ENCODE measurements at places on chromosomes 2 and 18.

DNA sequence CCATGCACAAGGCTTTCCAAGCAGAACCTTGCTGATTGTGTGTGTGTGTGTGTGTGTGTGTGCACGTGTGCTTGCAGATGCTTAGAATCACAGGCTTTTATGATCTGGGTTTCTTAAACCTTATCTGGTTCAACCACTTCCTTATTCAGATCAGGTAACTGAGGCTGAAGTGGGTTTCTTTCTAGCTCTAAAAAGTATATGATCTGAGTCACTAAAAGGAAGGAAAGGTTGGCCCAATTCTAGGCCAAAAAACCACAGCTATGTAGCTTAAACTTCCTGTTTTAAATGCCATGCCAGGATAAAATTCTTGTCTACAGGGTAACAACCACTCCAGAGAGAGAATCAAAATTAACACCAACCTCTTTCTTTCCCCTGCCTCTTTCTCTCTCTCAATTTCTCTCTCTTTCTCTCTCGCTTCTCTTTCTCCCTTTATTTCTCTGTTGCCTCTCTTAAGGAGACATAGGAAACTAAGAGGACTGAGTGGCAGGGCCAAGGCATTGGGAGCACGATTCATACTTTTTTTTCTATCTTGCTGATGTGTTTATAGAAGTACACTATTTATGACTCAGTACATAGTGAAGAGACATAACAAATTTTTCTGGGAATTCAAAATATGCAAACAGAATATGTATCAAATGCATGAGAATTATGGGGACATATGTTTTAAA lies 140.3 kb downstream of the TRIB2 start:
- DNase-seq: peak; percentile 58

DNA sequence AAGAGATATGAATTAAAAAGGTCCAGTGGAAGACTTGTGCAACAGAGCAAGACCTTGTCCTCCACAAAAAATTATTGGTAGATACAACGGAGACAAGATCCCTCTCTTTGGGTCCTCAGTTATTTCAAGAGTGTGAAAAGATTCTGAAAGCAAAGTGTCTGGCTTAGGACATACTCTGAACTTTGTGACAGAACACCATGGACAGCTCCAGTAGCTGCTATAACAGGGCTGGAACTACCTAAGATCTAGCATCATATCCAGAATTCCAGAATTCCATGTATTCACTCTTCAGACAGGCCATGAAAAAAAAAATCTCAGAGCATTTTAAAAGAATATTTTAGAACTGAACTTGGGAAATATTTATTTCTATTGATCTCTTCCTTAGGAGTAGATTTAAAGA lies 74.8 kb upstream of the ZBTB14 start:
- DNase-seq: no peak

DNA sequence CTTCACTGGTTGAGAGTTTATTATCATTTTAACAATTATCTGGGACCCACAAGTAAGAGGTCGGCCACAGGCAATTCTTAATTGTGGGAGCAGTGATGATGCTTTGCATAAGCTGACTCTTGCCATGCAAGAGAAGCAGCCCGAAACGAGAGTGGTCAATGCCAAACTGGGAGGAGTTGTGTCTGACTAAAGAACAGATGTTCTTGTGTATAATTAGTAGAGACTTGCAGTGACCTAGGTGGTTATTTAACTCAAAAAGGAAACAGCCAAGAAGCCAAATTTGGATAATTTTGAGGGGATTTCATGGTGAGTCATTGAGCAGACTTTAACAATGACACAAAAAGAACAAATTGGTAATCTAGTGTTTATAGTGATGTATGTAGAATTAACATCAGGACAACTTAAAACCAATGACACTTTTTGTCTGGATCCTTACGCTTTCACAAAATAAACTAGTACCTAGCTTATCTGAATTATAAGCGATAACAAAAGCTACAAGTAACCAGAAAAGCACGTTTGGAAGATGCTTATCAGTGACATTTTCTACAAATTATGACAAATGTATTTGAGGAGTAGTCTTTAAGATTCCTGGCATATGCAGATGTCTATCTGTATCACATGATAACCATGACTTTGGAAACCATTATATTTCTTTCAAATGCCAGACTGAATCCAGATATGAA lies 184.7 kb upstream of the DLGAP1 start:
- DNase-seq: no peak

DNA sequence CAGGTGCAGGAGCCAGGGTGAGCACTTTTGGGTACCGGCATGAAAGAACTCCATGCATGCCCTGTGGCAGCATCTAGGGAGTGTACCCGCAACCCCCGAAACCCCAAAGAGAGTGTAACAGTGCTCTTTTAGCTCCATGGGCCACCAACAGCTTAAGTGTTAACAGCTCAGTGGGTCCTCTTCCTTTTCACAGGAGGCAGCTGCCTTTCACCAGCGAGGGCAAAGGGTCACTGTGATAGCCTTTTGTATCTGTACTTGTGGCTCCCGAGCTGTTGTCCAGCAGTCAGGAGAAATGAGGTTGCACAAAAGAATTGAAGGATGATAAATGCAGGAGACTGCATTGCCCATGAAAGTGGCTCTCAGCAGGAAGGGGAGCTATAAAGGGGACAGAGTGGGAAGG lies 1166.3 kb upstream of the ACVR2A start:
- no peak for DNase-seq

DNA sequence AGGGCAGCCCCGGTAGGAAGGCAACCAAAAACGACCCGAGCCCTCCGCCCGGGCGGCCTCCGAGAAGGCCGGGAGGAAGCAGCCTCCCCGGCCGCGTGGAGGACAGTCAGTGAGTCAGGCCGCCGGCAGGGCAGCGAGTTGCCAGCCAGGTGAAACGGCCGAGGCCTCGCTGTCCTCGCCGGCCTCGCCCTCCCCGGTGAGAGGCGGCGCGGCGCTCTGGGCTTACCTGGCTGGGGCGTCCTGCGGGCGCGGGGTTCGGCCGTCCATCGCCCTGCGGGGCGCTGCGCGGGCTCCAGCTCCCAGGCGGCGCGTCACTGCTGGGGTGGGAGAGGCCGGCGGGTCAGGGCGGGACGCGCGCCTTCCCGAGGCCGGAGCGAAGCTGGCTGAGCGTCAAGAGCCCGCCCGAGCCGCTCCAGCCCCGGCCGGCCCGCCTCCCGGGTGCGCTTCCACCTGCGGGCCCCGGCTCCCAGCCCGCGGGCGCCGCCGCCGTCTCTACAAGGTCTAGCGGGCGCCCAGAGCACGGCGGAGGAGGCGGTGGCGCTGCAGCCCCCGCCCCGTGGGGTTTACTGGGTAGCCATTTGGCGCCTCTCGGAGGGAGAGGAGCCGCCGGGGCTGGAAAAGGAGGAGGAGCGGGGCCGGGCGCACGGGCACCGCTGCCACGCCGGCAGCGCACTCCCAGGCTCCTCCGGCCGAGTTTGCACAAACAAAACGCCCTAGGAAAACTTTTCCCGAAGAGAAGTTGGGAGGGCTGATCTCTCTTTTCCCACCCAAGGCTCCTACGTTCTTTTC lies 499 bp downstream of the COBLL1 start:
- DNase-seq: peak; percentile 52

- DNase-seq: no peak
Observed at GRCh38 chr18:34261865-34262780, 37.4 kb upstream of the NOL4 start.

GRCh38 chr2:46482490-46482889 lies 3.1 kb downstream of the TMEM247 start:
- DNase-seq: no peak

DNA sequence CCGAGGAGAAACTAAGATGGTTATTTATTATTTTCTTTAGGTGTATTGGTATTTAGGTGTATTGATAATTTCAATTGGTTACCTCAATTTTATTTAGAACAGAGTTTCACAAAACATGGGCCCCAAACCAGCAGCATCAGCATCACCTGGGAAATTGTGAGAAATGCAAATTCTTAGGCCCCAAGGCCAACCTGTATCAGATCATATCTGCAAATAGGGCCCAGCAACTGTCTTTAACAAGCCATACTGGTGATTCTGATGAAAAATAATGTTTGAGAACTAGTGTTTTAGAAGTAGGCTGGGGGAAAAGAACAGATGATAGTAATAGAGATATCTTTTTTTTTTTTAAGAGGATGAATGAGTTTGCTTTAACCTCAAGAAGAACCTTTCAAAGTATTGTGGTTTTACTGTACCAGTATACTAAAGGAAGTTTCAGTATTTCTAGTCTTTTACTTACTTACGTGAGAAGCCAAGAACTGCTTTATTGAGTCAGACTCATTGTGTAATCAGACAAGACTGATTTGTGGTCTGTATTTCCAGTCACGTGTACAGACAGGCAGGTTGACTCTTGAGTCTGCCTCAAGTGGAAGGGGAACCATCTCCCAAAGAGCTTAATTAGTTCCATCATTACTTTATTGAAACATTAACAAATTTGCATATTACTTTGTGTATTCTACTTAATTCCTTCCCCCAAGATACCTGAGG lies 60.4 kb upstream of the GAREM1 start:
- DNase-seq: no peak

- no peak for DNase-seq
Observed at GRCh38 chr18:79525556-79526467, 130.1 kb downstream of the NFATC1 start.

DNA sequence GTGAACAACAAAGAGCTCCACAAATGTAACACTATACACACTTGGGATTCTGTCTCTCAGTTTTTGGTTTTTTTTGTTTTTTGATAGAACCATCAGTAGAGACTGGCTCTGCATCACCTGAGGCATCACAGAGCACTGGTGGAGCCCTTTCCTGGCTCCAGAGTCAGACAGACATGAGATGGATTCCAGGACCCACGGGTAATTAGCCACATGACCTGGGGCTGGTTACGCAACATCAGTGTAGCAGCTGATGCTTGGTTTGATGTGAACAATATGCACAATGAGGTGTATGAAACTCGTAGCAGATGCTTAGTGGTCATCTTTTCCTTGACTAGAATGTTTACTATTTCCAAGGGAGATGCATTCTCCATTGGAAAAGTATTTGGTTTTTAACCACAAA lies 40.7 kb downstream of the CMPK2 start:
- DNase-seq: no peak

DNA sequence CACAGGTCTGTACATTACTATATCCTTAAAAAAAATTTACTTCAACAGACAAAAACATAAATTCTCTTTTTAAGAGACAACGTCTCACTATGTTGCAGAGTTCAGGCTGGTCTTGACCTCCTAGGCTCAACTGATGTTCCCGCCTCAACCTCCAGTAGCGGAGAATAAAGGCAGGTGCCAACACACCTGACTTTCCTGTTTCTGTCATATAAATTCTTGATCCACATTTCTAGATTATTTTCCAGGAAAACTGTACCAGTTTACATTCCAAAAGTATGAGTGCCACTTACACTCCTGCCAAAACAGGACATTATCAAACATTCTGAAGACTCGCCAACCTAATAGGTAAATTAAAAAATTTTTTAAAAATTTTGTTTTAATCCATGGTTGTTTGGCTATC lies 48.6 kb downstream of the PUM2 start:
- DNase-seq: no peak

- DNase-seq: no peak
Observed at GRCh38 chr2:22458440-22458839, 926.5 kb upstream of the KLHL29 start.

- peak; percentile 63 for DNase-seq
Observed at GRCh38 chr2:67259556-67260342, 137.4 kb upstream of the ETAA1 start.

- DNase-seq: no peak
Observed at GRCh38 chr2:143229411-143229810, 100.2 kb downstream of the ARHGAP15 start.

GRCh38 chr2:156350374-156351142 lies 18.0 kb upstream of the NR4A2 start:
- no peak for DNase-seq

GRCh38 chr2:183040604-183041003 lies 2.3 kb upstream of the NCKAP1 start:
- no peak for DNase-seq

GRCh38 chr18:58915006-58915799 lies 50.5 kb downstream of the ZNF532 start:
- DNase-seq: no peak

DNA sequence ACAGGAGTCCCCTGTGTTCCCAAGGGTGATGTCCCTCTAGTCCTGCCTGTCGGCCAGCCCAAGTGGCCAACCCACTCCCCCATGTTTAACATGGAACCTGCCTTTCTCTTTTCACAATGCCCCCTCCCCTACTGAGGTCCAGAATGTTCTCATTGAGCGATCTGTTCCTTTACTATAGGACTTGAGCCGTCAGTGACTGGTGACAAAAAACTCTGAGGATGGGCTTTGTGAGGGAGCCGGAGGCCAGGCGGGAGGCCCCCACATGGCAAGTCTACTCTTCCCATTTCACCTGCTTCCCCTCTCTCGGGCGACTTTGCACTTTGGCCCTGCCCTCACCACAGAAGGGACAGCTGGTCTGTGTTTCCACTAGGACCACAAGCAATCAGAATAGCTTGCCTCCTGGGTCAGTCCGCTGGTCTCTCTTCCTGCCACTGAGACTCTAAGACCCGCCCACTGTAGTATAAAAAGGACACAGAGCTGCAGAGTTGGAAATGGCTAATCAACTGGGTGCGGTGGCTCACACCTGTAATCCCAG lies 146.5 kb upstream of the RAB12 start:
- no peak for DNase-seq

DNA sequence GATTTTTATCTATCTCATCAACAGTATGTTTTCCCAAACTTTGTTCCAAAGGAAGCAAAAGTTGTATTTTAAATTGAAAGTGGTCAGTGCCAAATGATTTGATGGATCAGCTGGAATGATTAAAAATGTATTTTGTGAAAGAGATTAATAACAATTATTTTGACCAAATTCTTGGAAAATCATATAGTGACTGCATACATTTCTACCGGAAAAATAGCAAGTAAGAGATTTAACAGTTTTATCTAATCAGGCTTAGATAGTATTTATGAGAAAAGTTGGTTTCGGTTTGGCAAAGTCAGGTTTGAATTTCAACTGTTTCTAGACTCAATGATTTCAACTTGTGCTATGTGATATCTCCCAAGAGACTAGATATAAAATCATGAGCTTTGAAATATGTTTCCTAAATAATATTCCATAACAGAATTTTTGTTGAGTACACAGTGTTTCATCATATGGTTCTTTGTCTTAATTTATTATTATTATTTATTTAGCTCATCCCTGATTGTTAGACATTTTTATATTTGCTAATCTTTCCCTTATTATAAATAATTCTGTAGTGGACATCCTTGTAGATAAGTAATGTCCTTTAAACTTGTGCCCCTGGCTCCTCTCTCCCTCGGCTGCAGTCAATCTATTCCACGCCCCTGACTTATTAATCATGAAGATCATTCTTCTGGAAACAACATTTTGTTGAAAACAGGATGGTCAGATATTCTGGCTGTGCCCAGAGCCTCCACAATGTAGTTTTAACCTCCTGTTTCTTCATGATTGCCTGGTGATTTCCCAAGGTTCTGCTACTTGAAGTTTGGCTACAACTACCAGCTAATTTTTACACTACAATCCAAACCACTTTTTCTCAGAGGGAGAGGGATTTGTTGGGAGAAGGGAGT lies 520.7 kb upstream of the TCF4 start:
- no peak for DNase-seq
